HT1080 (cell line): ENCODE measurements at places on chromosomes 11 and 22.

DNA sequence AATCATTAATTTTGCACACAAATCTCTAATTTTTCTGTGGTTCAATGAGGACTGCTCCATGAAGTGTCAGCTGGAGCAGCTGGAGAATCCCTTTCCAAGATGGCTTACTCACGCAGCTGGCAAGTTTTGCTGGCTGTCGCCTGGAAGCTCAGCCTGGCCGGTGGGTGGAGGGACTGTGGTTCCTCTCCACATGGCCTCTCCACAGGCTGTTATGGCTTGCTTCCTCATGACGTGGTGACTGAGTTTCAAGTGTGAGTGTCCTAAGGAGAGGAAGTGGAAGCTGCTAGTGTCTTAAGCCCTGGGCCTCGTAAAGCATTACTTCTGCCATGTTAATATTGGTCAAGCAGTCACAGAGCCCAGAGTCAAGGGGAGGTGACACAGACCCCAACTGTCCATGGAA is 14.0 kb upstream of the NRIP3 start:
- no peak for DNase-seq

GRCh38 chr11:128291007-128291406 is 296.4 kb downstream of the ETS1 start:
- DNase-seq, result no peak

GRCh38 chr11:69655479-69656428 is 14.8 kb downstream of the CCND1 start:
- peak; percentile 37 for DNase-seq

GRCh38 chr11:24574461-24574860 is 77.6 kb downstream of the LUZP2 start:
- no peak for DNase-seq

DNA sequence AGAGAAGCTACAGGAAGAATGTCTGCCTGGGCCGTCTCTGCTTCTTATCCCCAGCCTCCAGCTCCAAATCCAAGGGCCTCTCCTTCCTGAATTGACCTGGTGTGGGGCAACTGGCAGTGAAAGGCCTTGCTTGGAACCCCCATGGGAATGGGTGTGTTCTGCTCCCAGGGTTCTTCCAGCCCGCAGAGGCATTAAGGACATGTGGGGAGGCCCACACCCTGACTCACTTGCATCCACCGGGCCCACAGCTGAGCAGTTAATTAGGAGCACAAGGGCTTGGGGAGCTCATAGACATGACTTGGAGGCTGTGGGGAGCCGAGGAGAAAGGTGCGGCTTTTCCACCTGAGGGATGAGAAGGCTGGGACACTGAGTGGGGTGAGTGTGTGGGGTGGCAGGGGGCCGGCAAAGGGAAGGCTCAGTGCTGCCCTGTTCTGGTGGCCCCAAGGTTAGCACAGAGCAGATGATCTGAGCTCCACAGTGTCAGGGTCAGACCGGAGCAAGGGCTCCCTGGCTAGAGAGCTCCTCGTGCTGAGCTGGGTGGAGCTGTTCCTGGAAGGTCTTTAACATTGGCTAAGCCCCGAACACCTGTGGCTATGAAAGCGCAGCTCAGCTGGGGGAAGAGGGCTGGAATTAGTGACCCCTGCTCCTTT is 64.5 kb upstream of the NECTIN1 start:
- no peak for DNase-seq

DNA sequence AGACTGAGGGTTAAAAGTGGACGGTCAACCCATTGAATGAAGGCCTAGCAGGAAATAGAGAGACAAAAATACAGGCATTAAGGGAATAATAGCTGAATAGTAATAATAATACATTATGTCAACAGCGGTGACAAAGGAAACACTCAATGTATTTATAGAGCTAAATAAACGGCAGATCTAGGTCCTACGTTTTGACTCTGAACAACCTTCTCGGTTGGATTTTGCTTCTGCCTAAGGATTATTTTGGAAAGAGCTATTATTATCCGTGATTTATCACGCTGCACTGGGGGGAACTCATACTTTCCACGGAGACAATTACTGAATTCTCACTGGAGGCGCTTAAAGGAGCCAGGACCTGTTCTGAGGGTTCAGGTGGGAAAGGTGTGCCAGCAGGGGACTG is 118.2 kb upstream of the KIRREL3 start:
- no peak for DNase-seq

GRCh38 chr22:32319861-32320406 is 37.7 kb upstream of the RFPL3 start:
- DNase-seq, result no peak

GRCh38 chr22:41485033-41485432 is 16.1 kb downstream of the ACO2 start:
- no peak for DNase-seq

GRCh38 chr22:34017205-34017604 is 96.9 kb upstream of the LARGE1 start:
- DNase-seq, result no peak

- DNase-seq, result no peak
Measured at GRCh38 chr11:31441296-31441695, 68.1 kb downstream of the IMMP1L start.

DNA sequence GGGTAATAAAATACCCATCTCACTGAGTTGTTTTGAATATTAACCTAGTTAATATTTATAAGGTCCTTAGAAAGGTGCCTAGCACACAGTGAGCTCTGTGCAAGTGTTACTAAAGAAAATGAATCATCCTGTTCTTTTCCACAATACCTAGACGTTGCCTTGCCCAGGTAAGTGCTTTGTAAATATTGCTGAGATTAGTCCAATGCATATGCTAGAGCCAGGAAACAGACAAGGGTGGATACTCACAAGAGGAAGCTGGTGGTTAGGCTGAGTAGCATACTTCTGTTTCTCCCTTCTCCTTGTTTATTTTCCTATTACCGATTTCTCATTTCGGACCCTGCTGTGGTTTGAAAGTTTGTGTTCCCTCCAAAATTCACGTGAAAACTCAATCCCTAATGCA is 58.1 kb upstream of the BARX2 start:
- no peak for DNase-seq

- peak; percentile 37 for DNase-seq
Measured at GRCh38 chr11:112972399-112973145, 11.4 kb downstream of the NCAM1 start.

DNA sequence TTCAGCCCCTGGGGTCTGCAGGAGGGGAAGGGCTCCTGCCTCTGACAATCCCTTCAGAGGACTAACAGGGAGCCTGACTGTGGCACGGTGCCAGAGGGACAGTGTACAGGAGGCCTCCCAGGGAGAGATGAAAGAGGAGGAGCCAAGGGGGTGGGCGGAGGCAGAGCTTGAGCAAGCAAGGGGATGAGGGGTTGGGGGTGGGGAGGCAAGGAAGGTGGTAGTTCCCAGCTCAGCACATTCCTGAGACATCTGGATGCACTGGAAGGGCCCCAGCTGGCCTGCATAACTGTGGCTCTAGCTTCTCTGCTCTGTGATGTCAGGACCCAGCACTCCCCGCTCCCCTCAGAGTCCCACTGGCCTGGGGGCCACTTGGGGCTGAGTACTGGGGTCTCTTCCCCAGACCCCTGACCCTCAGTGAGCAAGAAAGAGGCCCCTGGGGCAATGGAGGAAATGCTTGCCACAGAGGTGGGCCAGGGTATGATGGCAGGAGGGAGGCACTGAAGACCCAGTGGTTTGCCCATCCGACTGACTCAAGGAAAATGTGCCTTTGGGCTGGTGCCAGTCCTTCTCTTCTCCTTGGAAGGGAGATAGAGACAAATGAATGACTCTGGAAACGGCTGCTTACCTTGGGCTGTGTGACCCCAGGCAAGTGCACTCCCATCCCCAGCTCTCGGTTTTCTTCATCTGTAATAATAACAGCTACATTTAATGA is 13.3 kb downstream of the CREB3L1 start:
- peak; percentile 65 for DNase-seq

GRCh38 chr22:32265882-32266767 is 11.0 kb upstream of the SLC5A4 start:
- DNase-seq, result peak; percentile 52

- DNase-seq, result peak; percentile 20
Measured at GRCh38 chr11:121567995-121568394, 115.2 kb upstream of the SORL1-AS1 start.

DNA sequence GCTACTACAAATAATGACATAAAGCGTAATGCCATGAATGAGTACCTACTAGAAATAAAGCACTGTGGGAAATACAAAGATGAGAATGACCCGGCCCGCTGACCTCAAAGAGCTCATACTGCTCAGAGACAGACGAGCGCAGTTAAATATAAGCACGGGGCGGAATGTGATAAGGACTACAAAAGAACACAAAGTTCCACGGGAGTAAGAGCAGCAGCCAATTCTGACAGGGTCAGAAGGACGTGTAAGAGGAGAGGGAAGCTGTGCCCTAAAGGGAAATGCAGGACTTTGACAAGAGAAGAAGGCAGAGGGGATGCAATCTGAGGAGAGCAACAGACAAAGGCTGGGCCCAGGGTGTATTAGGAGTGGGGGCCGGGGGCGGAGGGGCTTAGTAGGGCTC is 314.6 kb downstream of the LARGE1 start:
- no peak for DNase-seq

DNA sequence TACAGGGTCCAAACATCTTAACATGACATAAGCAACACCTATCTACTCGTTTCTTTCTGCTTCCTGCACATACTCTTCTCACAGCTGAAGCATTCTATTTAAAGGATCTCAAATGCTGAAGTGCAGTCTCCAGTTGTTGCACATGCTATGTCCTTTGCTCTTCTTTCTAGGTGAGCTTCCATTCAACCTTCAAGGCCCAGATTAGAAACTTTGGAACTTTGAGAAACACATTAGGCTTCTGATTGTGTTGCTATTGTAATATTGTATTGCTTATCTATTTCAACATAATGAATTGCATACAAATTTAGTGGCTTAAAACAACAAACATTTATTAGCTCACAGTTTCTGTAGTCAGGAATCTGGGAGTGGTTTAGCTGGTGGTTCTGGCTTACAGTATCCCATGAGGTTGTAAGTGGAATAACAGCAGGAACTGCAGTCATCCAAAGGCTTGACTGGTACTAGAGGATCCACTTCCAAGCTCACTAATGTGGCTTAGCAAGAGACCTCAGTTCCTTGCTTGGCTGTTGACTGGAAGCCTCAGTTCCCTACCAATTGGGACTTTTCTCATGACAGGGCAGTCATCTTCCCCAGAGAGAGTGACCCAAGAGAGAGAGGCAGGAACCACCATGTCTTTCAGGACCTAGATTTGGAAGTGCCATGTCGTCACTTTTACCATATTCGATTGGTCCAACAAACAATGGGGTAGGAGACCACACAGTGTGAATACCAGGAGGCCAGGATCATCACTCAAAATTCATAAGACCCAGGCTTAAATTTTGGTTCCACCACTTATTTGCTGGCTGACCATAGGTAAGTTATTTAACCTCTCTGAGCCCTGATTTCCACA is 27.2 kb upstream of the RASSF10 start:
- no peak for DNase-seq

DNA sequence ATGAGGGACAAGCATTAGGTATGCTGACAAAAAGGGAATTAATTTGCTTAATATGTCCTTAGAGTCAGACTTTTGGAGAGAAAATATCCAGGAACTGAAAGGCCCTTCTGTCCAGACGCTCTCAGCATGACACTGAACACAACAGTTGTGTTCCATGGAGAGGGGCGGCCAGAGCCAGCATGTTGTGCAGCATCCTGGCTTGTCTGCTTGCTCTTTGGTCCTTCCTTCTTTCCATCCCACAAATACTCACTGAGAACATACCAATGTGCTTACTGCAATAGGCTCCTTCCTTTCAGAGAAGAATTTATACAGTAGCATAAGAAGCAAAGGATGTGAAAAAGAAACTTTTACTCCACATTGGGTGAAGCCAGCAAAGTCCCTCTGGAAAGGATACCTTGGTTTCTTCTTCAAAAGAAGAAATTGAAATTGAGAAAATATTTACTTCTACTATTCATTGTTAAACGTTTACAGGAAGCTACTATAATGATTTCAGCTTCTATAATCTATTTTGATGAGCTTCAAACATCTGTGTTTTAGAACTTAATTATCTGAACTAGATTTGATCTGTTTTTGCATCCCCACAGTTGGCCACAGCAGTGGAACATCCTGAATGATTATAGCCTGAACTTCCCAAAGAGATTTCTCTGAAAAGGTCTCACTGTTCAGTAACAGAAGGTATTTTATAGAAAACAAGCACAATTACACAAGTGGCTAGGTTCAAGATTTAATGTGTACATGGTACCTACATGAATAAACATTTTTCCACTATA is 304.1 kb upstream of the PITPNB start:
- DNase-seq, result no peak

DNA sequence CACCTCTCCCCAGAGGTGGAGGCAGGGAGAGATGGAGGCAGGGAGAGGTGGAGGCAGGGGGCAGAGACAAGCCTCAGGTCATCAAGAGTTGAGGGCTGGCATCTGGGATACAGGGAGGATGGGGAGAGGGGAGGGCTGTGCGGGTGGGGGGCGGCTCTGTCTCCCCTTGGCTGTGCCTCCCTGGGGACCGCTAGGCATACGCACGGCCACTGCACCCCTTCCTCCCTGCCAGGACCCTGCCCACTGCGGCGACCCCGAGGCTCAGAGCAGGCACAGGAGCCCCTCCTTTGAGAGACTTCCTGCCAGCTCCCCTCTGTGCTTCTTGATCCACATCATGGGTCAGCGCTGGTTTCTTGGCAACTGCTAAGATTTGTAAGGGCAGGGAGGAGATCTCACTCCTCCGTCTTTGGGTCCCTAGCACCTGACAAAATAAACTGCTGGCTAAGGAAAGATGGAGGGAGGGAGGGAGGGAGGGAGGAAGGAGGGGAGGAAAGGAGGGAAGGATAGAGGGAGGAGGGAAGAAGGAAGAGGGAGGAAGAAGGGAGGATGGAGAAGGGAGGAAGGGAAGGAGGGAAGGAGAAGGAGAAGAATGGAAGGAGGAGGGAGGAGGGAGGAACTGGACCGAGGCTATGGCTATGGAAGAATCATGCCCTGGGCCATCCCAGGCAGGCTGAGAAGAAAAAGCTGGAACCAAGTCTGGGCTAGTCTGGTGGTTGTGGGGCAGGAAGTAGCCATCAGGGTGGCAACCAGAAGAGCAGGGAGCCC is 18.5 kb downstream of the PRR33 start:
- DNase-seq, result peak; percentile 17

GRCh38 chr11:95121698-95122097 is 32.1 kb downstream of the ENDOD1 start:
- DNase-seq, result peak; percentile 17

DNA sequence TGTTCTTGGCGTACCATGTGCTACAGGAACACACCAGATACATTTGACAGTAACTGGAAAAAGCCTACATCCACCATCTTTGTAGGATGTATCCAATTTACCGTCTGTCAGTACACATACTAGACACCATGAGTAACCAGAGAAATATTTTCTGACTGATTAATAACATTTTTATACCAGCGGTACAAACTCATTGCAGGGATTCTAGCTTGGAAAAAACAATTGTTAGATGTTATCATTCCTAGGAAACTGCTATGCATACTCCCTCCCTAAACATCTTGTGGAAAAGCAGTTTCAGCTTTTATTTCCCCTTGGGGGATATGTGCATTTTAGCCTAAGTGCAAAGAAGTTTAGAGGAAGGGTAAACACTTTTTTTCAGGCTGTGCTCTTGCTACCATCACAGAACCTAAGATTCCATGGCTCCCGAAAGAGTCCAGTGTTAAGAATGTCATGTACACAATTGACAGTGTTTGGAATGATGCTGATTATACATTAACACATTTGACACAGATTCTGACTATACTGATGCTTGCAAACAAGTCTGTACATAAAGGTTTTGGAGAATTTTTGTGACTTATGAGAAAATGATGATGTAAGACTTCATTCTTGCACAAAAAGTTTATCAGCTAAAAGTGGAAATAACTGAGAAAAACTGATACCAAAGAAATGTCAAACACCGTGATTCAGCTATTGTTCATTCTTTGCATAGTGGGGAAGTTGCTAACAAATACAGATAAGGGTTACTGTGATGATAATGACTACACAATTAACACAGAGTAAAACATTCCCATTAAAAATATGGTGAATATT is 23.7 kb downstream of the NCF4 start:
- no peak for DNase-seq
